ENCODE measurements at places on chromosomes 13 and 19.
A peak's percentile ranks its signal among the peaks of the same experiment; 100 is the strongest.

DNA sequence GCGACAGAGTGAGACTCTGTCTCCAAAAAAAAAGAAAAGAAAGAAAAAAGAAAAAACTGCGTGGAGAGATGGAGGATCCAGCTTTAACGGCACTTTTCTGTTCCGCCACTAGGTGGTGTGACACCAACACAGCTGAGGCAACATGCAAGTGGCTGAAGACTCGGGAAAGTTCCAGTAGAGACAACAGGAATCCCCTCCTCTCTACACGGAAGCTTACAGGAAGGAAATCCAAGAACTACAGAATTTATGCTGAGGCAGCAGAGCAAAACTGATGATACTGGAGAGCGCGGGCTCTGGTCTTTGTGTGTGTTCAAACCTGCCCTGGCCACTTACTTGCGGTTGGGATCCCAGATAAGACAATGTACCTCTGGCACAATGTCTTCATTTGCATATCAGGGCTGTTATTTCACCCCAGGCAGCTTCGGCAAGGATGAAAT lies 9.9 kb downstream of the RANBP3 start:
- peak; percentile 84 for DNase-seq

DNA sequence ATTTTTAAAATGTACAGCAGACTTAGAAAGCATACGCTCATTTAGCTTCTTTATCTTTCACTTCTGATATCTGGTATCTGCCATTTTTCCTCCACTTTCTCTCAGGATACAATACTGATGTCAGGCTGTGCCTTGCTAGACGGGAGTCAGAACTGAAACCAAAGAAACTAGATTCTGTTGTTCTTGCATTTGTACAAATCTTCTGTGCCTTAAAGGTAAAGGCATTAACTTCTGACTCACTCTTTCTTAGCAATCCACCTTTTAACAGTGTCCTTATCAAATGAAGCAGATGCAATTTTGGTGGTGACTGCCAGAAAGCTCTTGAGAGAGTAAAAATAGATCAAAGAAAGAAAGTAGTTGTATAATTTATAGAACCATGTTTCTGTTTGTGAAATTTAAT lies 370.4 kb downstream of the PCDH20 start:
- DNase-seq: no peak

GRCh38 chr19:55493645-55494171 lies 5.5 kb downstream of the SSC5D start:
- DNase-seq: no peak

DNA sequence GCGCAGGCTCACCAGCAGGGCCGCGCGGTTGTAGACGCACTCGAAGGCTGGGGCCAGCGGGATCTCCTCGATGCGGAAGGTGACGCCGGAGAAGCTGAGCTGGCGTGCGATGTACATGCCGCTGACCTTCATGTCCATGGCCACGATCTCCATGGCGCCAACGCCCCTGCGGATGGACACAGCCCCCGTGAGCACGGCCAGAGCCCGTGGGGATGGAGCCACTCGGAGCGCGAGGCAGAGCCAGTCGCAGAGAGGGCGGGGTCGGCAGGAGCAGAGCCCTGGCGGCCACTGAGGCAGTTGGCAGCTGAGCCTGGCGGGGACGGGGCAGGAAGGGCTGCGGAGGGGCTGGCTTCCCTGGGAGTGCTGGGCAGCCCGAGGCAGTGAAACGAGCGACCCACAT lies 15.2 kb downstream of the GPX4 start:
- no peak for DNase-seq

GRCh38 chr13:42055500-42056085 lies 7.1 kb downstream of the DGKH start:
- no peak for DNase-seq

DNA sequence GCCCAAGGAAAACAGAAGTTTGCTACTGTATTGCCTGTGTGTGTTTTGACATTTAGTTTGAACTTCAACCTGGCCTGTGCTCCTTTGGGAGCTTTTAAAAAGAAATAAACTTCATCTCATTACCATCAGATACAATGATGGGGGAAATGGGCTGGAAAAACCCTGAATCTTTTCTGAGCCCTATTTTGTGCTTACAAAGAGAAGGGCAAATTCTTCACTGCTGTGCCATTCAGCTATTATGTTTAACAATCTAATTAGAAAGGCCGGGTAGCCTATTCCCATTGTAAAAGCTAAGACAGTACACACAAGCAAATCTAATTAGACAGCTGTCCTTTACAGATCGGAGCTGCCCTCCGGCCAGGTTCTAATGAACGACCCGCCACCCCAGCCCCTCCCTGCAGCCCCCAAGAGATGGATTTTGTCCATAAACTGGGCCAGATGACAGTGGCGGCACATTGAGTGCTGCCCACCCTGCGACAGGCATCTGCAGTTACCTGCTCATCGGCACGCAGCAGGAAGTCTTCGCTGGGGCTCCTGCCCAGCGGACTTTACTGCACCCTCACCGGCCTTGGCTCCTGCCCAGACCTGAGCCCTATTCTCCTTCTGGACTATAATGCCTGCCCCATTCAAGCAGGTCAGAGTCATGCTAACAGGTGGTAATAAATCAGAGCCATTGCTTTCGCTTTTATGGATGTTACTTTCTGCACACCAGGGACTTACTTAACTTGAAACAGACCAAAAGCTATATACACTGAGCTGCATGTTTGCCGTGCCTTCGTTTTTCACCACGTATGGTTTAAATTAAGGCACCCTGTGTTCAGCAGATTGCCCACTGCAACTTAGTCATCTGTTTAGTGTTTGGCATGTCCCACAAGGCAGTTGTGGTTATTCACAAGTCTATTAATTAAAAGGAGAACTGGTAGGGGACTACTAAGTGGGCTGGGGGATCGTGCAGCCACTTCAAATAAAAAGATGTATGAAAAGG lies 549.6 kb downstream of the FGF9 start:
- DNase-seq: peak; percentile 5

GRCh38 chr19:55101261-55101660 lies 16.2 kb downstream of the PPP1R12C start:
- DNase-seq: no peak

DNA sequence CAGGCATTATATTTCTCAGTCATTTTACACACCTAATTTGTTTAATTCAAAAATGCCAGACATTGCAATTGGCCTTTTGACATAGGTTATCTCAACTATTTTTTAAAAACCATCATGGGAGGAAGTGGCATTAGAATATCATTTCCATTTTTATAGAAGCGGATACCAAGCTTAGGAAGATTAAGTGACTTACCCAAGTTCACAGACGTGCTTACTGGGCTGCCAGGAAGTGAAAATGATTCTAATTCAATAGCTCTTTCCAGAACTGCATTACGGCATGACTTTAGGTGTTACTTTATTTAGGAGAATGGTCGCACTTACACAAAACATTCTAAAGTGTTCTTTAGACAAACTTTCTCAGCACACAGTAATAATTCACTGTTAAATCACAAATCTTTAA lies 231.9 kb downstream of the KLF12 start:
- DNase-seq: no peak

GRCh38 chr13:106551350-106551749 lies 15.9 kb upstream of the EFNB2 start:
- no peak for DNase-seq
